Trophoblast cell (in vitro differentiated cells and primary cell): ENCODE measurements at places on chromosomes 3 and 15.
A peak's percentile ranks its signal among the peaks of the same experiment; 100 is the strongest.

GRCh38 chr15:61915640-61916039 is 144.6 kb downstream of the VPS13C start:
- no peak overlapping the region for H3K27ac ChIP-seq
- DNase-seq: no peak
- H3K27me3 ChIP-seq: no peaks in the 10 kb centered on the region

DNA sequence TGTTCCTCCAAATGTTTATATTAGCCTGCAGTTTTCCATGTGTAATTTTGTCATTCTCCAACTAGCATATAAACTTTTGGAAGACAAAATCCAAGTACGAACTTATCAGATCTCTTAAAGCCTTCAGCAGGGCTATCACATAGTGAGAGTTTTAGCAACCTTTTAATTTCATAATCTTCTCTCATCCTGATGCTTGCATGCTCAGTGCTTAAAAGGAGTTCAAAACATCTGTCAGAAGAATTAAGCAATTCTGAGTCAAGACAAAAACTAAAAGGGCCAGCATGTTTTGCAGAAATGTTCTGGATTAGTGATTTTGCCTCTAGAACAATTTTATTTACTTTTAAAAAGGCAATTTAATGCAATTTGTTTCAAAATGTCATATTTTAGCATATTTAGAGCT is 73.4 kb upstream of the SLC2A2 start:
- H3K27ac ChIP-seq: no peak overlapping the region
- no peaks in the 10 kb centered on the region for H3K27me3 ChIP-seq
- DNase-seq: no peak

DNA sequence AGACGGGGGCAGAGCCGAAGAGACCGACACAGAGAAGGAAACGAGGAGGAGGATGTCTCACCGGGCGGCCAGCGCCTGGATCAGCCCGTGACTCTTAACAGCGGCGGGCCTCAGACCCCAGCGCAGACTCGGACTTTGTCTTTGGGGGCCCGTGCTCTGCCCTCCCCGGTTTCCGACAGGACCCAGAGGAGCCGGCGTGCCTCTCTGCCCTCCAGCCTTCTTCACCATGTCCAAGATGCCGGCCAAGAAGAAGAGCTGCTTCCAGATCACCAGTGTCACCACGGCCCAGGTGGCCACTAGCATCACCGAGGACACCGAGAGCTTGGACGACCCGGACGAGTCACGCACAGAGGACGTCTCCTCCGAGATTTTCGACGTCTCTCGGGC is 1.0 kb downstream of the TSC22D2 start:
- H3K36me3 ChIP-seq: peaks cover 7% of the 10 kb centered on the region
- H3K27ac ChIP-seq: peak overlapping the region; percentile 100
- peak overlapping the region; percentile 96 for H3K4me3 ChIP-seq
- DNase-seq: peak; percentile 46

DNA sequence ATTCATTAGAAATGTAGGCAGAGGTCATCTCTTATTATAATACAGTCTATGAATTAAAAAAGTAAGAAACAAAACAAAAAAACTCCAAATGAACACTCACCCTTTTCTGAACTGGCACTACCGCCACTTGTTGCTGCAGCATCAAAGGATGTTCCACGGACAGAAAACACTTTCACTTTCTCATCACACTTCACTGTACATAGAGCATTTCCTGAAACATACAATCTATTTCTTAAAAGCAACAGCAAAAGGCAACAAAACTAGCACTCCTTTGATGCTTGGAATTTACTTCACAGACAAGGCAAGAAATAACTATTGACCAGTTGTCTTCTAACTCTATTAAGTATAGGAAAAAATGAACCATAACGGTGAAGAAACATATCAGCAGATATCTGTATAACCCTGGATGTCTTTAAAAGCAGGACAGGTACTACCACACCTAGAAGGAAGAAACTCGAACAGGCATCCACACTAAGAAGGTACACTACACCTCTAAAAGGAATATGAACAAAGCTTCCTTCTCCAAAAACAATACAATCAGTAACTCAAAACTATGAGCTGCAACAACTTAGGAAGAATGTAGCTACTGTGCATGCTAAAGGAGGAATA is 24.9 kb downstream of the ETFA start:
- no peak overlapping the region for H3K27ac ChIP-seq
- no peaks in the 10 kb centered on the region for H3K27me3 ChIP-seq
- no peak for DNase-seq
- peaks cover 17% of the 10 kb centered on the region for H3K36me3 ChIP-seq

DNA sequence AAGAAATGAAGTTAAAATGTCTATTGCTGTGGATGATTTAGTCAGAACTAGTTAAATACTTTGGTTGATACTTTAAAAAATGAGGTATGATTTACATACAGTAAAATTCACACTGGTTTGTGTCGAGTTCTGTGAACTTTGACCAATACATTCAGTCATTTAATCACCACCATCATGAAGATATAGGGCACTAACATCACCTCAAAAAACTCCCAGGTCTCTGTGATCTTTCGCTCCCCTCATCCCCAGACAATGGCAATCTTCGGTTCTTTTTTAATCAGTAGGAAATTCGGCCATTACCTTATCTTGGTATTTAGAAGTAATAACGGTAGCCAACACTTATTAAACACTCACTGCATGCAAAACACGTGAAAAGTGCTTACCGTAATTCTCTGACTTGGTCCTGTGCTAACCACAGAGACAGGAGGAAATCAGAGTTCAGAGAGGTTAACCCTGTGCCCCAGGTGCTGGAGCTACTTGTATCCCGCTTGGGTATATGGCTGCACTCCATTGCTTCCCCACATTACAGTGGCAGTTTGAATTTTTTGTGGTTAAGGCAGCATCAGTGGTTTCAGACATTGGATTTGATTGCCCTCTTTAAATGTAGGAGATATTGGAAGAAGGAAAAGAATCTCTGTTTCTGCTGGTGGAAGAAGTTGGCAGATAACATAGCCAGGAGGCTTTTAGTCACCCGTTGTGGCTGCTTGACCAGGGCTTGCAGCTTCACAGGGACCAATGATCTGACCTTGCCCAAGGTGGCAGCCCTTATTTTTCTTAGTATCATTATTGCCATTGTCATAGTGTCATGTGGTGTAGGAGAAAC is 4.2 kb downstream of the PLCL2 start:
- H3K27ac ChIP-seq: no peak overlapping the region
- peak; percentile 40 for DNase-seq
- peaks cover 6% of the 10 kb centered on the region for H3K4me1 ChIP-seq
- no peaks in the 10 kb centered on the region for H3K36me3 ChIP-seq

GRCh38 chr15:90869601-90870353 is 1.4 kb downstream of the FURIN start:
- H3K4me3 ChIP-seq: no peak overlapping the region
- DNase-seq: peak; percentile 92
- peak overlapping the region; percentile 92 for H3K27ac ChIP-seq
- peaks cover 35% of the 10 kb centered on the region for H3K4me1 ChIP-seq
- no peaks in the 10 kb centered on the region for H3K27me3 ChIP-seq

DNA sequence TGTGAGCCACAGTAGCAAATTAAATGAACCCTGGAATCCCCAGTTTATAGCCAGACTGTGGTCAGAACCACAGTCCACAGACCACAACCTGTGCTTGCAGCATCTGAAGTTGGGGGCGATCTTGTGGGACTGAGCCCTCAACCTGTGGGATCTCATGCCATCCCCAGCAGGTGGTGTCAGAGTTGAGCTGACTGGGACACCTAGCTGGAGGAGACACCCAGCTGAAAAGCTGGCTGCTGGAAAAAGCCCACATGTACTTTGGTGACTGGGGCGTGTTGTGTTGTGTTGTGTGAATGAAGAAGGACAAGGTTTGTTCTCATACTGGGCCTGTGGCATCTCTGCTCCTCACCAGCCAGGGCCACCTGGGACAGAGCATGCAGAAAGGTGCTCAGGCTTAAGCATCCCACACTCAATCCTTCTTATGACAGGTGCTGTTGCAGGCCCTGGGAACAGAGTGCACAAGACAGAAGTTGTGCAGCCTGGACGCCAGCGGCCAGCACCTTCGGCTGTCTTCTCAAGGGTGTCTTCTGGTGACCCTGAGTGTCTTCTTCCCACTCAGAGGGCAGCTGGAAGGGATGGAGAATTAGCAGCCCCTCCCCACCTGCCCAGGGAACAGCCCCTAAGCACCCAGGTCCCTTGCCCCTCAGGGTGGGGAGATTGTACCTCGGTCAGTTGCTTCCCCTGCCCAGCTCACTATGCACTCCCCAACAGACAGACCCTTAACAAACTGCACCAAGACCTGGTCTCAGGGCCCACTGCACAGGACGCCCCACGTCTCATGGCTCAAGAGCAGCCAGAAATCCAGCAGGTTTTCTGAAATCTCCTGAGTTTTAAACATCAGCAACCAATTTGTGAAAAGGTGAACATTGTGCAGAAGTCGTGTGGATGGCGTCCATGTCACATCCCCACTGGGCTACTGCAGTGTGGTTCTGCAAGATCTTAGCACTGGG is 2.2 kb upstream of the UROC1 start:
- H3K27me3 ChIP-seq: peaks cover 12% of the 10 kb centered on the region
- no peaks in the 10 kb centered on the region for H3K36me3 ChIP-seq
- DNase-seq: no peak
- no peak overlapping the region for H3K27ac ChIP-seq

DNA sequence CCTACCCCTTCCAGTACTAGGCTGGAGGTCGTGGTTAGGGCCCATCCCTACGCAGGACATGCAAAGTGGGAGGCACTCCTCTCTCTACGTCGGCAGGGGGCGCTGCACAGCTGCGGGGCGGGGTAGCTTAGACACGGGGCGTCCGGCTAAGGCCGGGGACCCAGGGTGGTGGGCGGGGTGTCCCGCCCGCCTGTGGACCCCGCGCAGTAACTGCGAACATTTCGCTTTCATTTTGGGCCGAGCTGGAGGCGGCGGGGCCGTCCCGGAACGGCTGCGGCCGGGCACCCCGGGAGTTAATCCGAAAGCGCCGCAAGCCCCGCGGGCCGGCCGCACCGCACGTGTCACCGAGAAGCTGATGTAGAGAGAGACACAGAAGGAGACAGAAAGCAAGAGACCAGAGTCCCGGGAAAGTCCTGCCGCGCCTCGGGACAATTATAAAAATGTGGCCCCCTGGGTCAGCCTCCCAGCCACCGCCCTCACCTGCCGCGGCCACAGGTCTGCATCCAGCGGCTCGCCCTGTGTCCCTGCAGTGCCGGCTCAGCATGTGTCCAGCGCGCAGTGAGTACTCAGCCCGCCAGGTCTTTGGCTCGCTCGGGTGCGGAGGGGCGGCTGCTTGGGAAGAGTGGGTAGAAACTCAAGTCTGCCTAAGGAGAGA is at the start of gene IL12A:
Gene IL12A (plus strand): TSS at position 219 of the 655 bp plus-strand sequence.
- H3K4me3 ChIP-seq: peak within 1 kb of the TSS; percentile 67
- H3K4me1 ChIP-seq: no peaks in the 10 kb centered on the region
- H3K27ac ChIP-seq: no peak within 1 kb of the TSS
- DNase-seq: peak; percentile 76
- H3K27me3 ChIP-seq: no peaks in the 10 kb centered on the region

GRCh38 chr15:100775581-100776185 is 103.9 kb upstream of the ALDH1A3 start:
- no peak for DNase-seq
- H3K36me3 ChIP-seq: no peaks in the 10 kb centered on the region
- no peak overlapping the region for H3K4me3 ChIP-seq
- no peak overlapping the region for H3K27ac ChIP-seq
- H3K4me1 ChIP-seq: no peaks in the 10 kb centered on the region

GRCh38 chr3:17707813-17708543 is 34.5 kb downstream of the TBC1D5 start:
- no peak overlapping the region for H3K4me3 ChIP-seq
- no peak overlapping the region for H3K27ac ChIP-seq
- DNase-seq: no peak
- H3K27me3 ChIP-seq: no peaks in the 10 kb centered on the region
- H3K4me1 ChIP-seq: no peaks in the 10 kb centered on the region
- H3K36me3 ChIP-seq: no peaks in the 10 kb centered on the region

- no peak overlapping the region for H3K4me3 ChIP-seq
- H3K36me3 ChIP-seq: peaks cover 11% of the 10 kb centered on the region
- no peak overlapping the region for H3K27ac ChIP-seq
- DNase-seq: no peak
Observed at GRCh38 chr3:14926592-14926991, 20.8 kb upstream of the NR2C2 start.

GRCh38 chr3:128226795-128227395 is 73.6 kb downstream of the EEFSEC start:
- H3K27me3 ChIP-seq: no peaks in the 10 kb centered on the region
- no peak overlapping the region for H3K4me3 ChIP-seq
- DNase-seq: peak; percentile 66
- peaks cover 4% of the 10 kb centered on the region for H3K4me1 ChIP-seq

DNA sequence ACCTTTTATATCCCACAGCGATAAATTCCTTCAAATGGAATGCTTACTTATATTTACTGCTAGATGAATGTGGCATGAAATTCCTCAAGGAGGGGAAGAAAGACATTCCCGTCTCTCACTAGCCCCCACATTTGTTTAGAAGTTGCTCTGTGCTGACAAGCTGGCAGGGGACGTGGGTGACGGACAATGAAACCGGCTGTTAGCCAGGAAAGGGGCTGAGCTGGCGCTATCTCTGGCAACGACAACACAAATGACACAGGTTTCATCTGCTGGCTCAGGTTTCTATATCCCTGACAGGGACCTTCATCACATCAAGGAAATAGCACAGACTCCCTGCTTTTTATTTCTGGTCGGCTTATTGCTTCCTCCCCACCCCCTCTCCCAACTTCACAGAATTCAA is 15.8 kb downstream of the RUVBL1 start:
- no peaks in the 10 kb centered on the region for H3K27me3 ChIP-seq
- H3K27ac ChIP-seq: no peak overlapping the region
- no peak for DNase-seq
- H3K36me3 ChIP-seq: peaks cover 4% of the 10 kb centered on the region

- no peak overlapping the region for H3K4me3 ChIP-seq
- DNase-seq: no peak
- no peaks in the 10 kb centered on the region for H3K4me1 ChIP-seq
- no peaks in the 10 kb centered on the region for H3K27me3 ChIP-seq
- H3K36me3 ChIP-seq: peaks cover 2% of the 10 kb centered on the region
Observed at GRCh38 chr15:67784090-67784781, 41.1 kb upstream of the SKOR1 start.

- H3K27ac ChIP-seq: no peak overlapping the region
- DNase-seq: no peak
- peaks cover 8% of the 10 kb centered on the region for H3K4me1 ChIP-seq
- H3K36me3 ChIP-seq: no peaks in the 10 kb centered on the region
- H3K4me3 ChIP-seq: no peak overlapping the region
Observed at GRCh38 chr3:27076815-27077630, 292.2 kb downstream of the NEK10 start.

DNA sequence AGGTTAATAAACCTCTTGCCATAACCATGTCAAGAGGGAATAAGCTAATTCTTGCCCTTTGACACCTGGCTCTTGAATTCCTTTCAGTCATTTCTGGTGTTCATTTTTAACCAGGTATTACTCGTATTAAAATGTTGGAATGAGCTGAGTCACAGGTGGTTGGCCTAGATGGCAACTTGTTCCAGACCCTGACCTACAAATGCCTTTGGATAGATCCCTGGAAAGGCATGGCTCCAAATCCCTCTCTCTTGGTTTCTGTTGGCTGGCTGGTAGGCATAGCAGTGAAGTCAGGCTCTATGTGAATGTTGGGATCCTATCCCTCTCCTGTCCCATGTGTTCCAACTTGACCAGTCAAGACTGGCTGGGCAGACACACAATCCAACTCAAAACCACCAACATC is 277.1 kb upstream of the PROK2 start:
- H3K4me1 ChIP-seq: peaks cover 8% of the 10 kb centered on the region
- H3K36me3 ChIP-seq: no peaks in the 10 kb centered on the region
- no peak overlapping the region for H3K27ac ChIP-seq
- no peak overlapping the region for H3K4me3 ChIP-seq
